RPMI7951 (cell line): ENCODE measurements at places on chromosomes 4 and X. TPM values are rescaled to one million over a fixed set of nuclear protein-coding genes. Genes with fewer than 3 reads are reported as not detected.

GRCh38 chr4:52019936-52020657 is at the start of gene LRRC66:
Gene LRRC66 (minus strand): TSS chr4:52020363. CDS start chr4:52017613, 2,750 bp downstream.
- DNase-seq: no peak

DNA sequence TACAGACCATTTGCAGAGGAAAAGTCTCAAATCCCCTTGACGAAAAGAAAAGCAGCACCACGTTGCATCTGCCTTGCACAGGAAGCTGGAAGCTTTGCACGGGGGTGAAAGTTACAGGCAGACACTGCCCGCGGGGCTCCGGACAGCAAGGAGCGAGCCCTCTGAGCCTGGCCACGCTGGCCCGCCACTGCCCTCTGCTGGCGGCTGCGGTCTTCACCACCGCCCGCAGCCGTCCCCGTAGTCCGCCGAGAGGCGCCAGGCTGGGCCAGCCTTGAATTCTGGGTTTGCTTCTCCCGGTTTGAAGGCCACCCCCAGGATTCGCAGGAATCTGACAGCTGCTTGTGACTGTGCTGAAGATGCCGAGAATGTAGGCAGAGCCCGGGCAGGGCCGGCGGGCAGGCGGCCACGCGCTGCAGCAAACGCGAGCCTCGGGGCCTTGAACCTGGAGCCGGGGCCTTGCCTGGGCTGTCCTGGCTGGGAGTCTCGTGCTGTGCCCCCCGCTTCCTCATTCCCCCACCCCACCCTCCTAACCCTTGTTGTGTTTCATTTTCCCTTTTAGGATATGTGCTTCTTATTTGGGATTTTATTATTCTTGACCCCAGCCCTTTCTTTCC is 49.2 kb downstream of the ENPP6 start:
- peak; percentile 60 for DNase-seq

Gene CYTL1
- 24.4 and 24.6 TPM in 2 replicates for total RNA-seq

Gene CXCL1
- total RNA-seq: 21.0 and 24.3 TPM in 2 replicates

Gene TMEM164
- total RNA-seq: 8.0 and 8.3 TPM in 2 replicates
